ENCODE measurements at places on chromosomes 12 and 14.

DNA sequence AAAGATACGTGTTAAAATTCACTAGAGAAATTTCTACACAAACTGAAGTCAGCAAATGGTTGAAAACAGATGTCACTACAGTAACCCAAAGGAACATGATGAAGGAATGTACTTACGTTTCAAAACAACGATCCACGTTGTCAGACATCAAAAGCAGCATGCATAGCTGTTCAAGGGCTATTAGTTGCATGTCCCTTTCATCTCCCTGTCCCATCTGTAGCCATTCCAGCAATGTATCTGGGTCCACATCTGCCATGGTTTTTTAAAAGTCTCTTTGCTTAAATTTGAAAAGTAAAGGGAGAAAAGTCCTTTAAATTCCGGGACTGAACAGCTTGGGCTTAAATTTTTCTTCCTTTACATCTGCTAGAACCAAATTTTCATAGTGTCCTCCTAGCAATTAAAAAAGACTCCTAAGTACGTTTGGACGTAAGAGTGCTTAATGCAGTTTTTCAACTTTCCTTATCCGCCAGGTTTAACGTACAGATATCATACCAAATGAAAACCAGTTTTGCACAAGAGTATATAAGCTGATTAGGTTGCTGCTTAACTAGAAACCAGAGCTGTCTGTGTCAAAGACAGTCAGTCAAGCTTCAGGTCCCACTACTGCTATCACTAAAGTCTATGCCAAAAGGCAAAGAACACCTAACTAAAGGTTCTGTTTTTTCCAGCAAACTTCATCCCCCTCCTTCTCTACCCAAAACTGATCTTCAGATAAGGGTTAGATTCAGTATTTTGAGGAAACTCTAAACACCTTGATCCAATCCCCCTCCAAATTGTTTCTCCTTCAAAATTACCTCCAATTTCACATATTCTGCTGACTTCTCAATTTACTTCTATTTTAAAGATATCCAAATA lies 1.7 kb downstream of the HECTD1 start:
- DNase-seq: no peak

DNA sequence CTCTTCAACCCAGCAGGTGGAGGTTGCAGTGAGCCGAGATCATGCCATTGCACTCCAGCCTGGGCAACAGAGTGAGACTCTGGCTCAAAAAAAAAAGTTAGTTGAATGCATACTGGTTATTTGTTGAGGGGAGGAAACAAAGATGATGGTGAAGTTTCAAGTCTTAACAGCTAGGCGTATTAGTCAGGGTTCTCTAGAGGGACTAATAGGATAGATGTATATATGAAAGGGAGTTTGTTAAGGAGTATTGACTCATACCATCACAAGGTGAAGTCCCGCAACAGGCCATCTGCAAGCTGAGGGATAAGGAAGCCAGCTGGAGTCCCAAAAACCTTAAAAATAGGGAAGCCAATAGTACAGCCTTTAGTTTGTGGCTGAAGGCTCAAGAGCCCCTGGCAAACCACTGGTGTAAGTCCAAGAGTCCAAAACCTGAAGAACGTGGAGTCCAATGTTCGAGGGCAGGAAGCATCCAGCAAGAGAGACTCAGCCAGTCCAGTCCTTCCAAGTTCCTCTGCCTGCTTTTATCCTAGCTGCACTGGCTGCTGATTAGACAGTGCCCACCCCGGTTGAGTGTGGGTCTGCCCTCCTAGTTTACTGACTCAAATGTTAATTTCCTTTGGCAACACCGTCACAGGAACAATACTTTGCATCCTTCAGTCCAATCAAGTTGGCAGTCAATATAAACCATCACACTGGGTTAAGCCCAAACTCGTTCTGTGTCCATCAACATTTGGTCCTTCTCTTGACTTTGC lies 26.1 kb upstream of the PKP2 start:
- no peak for DNase-seq

GRCh38 chr14:40218282-40218941 lies 786.2 kb upstream of the FBXO33 start:
- DNase-seq: no peak

- no peak for DNase-seq
Measured at GRCh38 chr14:66503532-66503931, 4.4 kb upstream of the GPHN start.

DNA sequence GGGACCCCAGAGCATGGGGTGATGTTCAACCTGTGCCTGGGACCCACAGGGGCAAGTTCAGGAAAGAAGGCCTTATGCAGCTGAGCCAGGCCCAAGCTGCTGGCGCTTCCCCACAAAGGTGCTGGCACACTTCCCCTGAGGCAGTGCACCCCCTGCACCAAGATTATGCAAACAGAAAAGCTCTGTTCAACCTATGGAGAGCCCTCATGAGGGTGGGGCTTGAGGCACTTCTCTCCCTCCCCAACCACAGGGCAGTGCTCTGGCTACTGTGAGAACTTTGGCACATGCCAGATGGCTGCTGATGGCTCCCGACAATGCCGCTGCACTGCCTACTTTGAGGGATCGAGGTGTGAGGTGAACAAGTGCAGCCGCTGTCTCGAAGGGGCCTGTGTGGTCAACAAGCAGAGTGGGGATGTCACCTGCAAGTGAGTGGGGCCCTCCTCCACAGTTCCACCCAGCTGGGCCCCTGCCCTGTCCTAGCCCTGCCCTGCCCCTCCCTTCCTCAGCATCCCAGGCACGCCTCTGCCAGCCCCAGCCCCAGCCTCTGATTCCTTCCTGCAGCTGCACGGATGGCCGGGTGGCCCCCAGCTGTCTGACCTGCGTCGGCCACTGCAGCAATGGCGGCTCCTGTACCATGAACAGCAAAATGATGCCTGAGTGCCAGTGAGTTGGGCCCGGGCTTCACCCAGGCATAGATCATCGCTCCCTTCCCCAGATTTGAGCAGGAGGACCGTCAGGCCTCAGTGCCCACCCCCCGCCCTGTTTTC lies 5.5 kb upstream of the NXPH4 start:
- no peak for DNase-seq

- DNase-seq: no peak
Measured at GRCh38 chr12:79406993-79407392, 283.8 kb downstream of the PAWR start.

DNA sequence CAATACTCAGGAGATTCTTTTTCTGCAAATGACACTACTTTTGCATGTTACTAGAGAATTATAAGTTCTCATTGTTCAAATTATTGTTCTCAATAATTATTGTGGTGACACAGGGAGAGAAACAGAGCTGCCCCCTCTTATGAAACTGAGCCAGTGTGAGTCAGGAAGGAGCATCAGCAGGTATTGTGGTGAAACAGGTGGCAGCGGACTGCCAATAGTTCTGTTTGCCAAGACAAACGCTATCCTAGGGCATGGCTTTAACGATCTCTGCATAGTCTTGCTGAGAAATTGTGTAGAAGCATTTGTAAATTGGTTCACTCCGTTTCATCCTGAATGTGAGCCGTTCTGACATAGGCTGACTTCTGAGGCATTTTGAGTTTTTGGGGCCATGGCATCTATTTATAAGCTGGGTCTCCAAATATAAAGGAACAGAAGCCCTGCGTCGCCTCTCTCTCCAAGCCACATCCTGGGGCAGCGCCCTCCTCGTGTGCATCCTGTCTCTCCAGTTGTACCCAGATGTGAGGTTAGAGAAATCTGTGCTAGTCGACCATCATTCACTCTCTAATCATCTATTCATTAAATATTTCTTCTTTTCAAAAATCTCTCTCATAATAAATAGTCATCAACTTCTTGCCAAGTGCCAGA lies 15.8 kb upstream of the PPP4R4 start:
- DNase-seq: no peak

- no peak for DNase-seq
Measured at GRCh38 chr12:54890339-54890738, 36.0 kb downstream of the MUCL1 start.

DNA sequence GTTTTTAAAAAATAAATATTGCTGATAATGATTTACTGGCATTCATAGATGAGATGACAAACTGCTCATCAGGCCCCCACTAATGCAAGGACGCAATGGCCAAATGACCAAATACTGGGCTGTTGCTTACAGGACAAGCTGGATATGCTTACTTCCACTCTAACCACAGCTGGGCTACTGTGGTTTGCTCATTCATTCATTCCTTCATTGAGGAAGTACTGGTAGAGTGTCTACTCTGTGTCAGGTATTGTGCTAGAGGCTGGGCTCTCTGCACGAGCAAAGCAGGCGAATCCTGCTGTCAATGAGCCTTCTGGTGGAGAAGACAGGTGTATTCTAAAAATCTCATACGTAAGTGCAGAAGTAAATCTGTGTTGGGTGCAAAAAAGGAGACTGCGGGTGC lies 113.3 kb upstream of the SLC38A2 start:
- no peak for DNase-seq

Measured in hypothalamus (tissue), 51 donors.